H4 (cell line): ENCODE measurements at places on chromosomes 2 and 18. TPM values are rescaled to one million over a fixed set of nuclear protein-coding genes. Genes with fewer than 3 reads are reported as not detected.

DNA sequence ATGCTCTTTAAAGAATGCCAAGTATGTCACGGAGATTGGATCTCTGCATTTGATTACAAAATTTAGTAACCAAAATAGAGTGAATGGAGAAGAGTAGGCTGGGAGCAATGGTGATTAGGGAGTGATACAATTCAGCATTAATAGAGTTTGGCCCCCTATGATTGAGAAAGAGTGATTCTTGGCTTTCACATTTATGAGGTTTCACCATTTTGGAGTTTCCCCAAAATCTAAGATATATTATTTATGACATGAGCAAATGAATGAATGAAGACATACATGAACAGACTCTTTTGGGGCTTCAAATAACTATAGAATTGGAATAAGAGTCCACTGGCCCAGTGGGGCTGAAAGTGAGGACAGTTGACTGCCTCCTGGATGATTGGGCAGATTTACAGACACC is 255.2 kb downstream of the LPIN1 start:
- DNase-seq = no peak

The CNTNAP5 gene
- total RNA-seq = not detected in 2 replicates

DNA sequence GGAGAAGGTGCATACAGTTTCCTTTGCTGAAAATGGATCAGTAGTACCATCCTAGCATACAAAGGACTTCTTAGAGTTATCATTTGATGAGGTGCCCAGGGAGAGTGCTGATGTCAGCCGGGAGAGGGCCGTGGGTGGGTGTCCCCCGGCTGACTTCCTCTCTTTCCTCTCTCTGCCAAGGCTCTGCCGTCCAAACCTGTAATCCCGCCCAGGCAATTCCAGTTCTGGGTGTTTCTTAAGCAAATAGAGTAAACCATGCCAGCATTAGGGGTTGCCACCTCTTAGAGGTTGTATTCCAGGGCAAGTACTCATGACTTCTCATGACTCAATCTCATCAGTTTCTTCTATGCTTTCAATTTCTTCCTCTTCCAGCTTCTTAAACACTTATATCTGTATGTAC is 117.2 kb downstream of the GATA6 start:
- peak; percentile 40 for DNase-seq

- no peak for DNase-seq
These were observed 126.9 kb downstream of the NFATC1 start for GRCh38 chr18:79522451-79523205.

DNA sequence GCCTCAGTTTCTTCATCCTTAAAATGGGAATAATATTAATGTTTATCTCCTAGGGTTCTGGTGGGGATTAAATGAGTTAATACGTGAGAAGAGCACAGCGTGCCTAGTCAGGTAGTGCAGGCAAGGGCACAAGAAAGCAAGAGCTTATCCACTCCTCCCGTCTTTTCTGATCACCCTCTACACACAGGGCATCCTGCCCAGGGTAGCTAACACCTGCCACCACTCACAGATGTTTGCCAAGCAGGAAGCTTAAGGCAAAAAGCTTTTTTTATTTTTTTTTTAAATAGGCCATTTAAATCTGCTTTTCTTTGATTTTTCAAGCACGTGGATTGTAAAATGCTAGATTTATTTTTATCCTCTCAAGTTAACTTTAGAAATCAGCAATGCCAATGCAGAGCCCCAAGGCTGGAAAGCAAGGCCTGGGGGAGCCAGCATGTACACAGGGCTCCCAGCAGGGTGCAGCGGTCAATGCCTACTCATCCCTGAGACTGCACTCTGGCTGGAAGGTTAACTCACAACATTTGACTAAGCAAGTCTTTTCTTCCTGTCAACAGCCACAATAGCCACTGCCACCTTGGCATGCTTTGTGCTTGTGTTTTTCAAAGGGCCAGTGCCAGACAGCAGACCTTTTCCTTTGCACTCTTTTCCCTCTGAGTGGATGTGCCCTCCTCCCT is 86.5 kb upstream of the ACAA2 start:
- no peak for DNase-seq

DNA sequence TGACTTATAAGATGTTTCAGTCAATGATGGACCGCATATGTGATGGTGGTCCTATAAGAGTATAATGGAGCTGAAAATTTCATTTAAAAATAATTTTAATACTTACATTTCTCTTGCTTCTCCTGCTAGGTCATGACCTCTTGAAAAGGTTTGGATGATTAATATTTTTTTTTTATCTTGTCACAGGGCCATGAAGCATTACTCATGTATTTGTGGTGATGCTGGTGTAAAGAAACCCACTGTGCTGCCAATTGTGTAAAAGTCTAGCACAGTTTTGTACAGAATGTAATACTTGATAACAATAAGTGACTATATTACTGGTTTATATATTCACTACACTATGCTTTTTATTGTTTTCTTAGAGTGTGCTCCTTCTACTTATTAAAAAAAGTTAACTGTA is 124.2 kb upstream of the CELF4 start:
- DNase-seq = no peak

- no peak for DNase-seq
These were observed 61.6 kb upstream of the RAB27B start for GRCh38 chr18:54766634-54767033.
